ENCODE measurements at places on chromosomes 12 and 14.

- DNase-seq = no peak
Measured at GRCh38 chr14:30484201-30484600, 74.8 kb upstream of the G2E3 start.

DNA sequence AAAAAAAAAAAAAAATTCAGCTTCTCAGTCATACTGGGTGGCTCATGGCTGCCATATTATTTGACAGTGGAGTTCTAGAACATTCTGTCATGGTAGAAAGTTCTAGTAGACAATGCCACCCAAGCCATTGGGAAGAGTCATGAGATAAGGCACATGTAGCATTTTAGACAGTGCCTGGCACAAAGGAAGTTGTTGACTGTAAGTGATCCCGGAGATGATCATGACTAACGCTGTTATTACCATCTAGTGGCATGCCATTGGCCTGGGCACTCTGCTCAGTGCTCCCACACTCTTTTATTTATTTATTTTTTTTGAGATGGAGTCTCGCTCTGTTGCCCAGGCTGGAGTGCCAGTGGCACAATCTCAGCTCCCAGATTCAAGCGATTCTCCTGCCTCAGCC, 80.4 kb downstream of the FOXN4 start:
- no peak for DNase-seq

DNA sequence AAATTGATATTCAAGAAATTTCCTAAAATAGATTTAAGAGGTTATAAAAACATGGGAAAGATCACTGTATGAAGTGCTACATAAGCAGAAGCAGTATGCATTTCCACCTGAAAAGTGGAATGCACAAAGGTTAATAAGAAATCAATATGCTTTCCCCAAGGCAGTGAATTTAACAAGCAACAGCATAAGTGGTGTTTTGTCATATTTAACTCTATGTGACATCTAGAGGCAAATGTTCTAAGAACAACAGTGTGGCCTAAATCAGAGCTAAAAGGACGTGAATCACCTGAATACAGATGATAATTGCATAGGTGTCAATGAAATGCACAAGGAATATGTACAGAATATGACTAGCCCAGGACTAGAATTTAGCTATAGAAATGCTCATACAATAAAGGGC, 49.5 kb downstream of the SLC2A13 start:
- no peak for DNase-seq

DNA sequence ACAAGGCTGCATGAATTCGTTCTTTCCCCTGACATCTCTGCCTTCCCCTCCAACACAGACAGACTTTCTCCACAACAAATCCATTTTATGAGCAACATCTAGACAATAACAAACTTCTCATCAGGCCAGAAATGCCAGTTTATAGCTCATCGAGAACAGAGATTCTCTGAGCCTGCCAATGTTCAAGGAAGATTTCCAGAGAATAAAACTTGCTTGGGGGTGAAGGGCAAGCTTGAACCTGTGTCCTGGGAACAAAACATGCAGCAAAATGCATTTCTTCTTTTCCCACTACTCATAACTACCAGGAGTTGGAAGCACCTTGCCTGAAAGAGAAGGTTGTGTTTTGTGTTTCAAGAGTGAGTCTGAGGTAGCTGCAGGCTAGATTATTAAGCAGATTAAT, 6.8 kb downstream of the MAP1LC3B2 start:
- DNase-seq = no peak

- DNase-seq = no peak
Measured at GRCh38 chr12:39575498-39575875, 44.1 kb downstream of the ABCD2 start.

DNA sequence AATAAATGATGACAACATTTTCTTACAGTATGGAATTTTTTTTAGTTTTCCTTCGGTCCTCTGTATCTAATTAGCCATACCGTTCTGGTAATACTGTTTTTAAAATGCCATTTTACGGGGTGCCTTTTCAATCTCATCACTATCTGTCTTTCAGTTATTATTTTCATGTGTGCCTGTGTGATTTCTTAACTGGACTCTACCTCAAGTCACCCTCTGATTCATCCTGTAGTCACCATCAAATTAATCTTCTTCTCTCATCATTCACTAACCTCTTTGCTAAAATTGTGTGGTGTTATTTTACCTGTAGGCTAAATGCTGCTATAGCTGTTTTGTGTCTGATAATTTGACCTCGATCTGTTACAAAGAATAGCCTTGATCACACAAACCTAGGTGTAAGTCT, 16.0 kb upstream of the CCT2 start:
- no peak for DNase-seq

DNA sequence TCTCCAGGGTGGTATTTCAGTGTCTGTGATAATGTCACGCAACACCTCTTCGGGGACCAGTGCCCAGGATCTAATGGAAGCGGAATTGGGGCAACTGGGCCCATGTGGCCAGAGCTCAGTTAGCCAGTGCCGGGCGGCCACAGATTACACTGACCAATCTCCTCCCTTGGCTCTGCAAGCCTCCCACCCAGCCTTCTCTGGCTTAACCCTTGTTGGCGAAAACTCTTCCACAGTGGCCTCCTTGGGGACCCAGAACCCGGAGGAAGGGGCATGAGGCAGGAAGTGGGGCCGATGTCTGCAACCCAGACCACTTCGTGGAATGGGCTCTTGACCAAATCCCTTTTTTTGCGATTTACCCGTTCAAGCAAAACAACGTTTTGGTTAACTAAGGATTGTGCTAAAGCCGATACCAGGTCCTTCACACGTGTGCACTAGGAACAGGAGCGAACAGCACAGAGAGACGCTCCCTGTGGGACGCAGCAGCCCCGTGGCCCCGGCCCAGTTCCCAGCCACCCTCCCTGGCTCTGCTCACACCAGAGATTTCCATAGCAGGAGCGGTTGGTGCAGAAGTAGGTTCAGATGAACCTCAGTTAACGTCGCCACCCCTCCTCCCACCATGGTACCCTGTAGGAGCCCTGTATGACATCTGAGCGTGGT, 38.2 kb downstream of the SLC8B1 start:
- no peak for DNase-seq

- DNase-seq = no peak
Measured at GRCh38 chr14:56059054-56059453, 59.2 kb upstream of the PELI2 start.

- DNase-seq = no peak
Measured at GRCh38 chr12:110744601-110745264, 2.0 kb upstream of the PPP1CC start.

DNA sequence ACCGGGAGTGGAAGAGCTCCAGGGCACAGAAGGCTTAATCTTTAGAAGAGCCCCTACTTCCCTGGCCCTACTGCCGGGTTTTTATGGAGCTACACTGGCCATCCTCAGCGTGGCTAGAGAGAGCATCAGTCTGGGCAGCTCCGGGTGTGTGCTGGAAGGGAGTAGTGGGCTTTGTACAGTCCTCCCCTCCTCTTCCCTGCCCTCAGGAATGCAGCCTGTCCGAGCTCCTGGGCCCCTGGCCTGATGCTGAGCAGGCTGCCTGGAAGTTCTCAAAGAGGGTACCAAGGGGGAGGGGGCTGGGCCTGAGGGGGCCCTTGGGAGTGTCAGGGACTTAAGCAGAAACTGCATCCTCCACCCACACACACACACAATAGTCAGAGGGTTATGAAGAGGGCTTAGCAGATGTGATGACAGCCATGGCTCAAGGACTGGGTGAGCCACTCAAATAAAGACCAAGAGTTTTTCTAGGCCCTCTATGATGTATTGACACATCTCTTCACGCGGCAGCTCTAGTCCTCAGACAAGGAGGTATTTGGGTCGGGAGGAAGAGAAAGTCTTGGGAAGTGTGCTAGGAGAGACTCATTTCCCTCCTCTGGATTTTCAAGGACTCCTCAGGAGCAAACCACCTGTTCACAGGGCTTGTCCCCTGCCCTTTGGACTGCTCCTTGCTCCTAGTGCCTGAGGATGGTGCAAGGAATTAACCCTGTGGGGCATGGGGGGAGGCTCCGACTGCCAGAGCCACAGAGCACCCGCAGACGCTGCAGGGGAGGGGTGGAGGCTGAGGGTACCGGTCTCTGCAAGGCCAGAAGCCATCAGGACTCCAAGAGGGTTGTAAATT, 16.5 kb upstream of the FIGNL2 start:
- peak; percentile 76 for DNase-seq

DNA sequence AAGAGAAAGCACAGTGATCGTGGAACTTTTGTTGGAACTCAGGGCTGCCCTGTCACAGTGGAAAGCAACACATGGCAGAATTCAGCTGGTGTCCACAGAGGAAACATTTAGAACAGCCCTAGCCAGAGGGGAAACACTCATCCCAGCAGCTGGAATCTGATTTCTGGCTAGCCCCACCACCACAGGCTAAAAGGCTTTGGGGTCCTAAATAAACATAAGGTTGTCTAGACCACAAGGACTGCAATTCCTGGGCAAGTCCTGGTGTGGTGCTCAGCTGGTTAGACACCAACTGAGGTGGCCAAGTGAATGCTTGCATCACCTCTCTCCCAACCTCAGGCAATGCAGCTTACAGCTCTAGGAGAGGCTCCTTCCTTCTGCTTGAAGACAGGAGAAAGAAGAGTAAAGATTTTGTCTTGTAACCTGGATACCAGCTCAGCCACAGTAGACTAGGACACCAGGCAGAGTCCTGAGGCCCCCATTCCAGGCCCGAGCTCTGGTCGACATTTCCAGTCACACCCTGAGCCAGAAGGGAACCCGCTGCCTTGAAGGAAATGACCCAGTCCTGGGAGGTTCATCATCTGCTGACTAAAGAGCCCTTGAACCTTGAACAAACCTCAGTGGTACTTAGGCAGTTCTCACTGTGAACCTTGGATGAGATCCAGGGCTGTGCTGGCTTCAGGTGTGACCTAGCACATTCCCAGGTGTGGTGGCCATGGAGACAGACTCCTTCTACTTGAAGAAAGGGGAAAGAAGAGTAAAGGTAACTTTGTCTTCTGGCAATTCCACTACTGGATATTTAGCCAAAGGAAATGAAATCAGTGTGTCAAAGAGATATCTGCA, 85.4 kb upstream of the PLXNC1 start:
- DNase-seq = no peak

DNA sequence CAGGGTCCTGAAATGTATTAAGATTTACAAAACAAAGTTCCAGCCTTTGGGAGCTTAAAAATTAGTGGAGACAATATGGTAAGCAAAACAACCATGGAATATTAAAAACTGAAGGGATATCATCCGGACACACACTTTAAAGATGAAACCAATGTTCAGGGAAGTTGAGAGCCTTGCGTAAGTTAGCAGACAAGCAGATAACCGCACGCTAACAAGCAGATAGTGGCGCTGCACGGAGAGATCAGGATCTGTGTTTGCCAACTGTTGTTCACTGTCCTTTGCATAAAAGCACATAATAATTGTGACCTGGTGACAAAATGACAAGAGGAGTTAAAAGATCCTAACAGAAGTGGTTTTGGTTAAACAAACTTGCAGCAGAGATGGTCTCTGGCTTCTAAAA, 14.3 kb upstream of the TMEM229B start:
- DNase-seq = no peak

DNA sequence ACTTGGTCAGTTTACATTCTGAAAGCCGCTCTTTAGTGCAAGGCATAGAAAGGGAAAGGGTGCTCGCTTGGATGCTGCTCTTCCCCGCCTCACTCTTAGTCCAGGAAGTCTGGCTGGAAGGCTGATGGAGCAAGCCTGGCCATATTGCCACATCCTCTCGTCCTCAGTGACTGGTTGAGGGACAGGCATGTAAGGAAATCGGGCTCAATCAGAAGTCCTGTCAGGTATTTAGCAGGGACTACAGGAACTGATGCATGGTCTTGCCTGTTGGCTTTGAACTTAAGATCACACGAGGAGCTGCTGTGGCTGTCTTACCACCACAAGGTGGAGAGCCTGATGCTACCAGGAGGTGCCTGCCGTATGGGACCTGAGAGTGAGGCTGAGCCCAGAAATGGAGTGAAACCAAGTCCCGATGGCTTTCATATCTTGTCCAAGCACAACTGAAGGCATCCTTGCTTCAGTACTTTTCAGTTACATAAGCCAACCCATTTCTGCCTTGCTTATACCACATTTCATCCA, 10.7 kb upstream of the C12orf75 start:
- DNase-seq = no peak

GRCh38 chr12:70756118-70756517, 118.9 kb upstream of the PTPRB start:
- no peak for DNase-seq

- no peak for DNase-seq
Measured at GRCh38 chr12:49200919-49201594, 12.2 kb upstream of the TUBA1A start.

- DNase-seq = no peak
Measured at GRCh38 chr12:132014092-132014914, 64.6 kb downstream of the EP400 start.

DNA sequence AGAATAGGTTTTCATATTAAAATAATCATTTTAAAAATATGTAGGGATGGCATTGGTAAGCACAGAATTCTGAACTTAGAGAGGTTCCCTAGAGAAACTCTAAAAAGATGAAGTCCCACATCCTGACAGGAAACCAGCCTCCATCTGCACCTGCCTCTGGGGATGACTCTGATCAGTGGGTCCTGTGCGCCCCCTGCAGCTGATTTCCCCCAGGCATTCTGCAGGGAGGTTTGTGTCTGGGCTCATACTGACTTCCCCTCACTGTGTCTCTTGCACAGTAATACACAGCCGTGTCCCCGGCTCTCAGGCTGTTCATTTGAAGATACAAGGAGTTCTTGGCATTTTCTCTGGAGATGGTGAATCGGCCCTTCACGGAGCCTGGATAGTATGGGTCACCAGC, 602.9 kb downstream of the TMEM121 start:
- no peak for DNase-seq

DNA sequence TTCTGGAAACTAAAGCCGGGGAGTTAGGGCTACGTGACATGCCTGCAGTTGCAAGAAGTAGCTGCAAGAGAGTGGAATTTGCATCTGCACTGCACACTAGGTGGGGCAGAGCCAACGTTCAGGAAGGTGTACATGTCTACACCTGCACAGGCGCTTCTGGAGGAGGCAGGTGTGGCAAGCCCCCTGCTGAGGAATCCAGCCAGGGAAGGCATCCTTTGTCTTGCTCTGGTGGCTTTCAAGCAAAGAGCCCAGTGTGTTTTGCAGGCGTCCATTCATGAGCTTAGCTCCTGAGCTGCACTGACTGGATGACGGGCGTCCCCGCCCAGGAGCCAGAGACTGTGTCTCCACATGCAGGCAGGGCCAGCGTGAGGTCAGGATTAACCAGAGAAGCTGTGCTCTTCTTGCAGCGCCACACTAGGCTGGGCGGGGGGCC, 116.3 kb downstream of the ZFP36L1 start:
- peak; percentile 74 for DNase-seq

GRCh38 chr12:89983622-89984021, 275.0 kb upstream of the ATP2B1 start:
- no peak for DNase-seq

GRCh38 chr12:117514016-117514415, 152.6 kb upstream of the NOS1 start:
- DNase-seq = no peak
